Fibroblast of skin of abdomen (primary cell): ENCODE measurements at places on chromosomes 6 and 20.

DNA sequence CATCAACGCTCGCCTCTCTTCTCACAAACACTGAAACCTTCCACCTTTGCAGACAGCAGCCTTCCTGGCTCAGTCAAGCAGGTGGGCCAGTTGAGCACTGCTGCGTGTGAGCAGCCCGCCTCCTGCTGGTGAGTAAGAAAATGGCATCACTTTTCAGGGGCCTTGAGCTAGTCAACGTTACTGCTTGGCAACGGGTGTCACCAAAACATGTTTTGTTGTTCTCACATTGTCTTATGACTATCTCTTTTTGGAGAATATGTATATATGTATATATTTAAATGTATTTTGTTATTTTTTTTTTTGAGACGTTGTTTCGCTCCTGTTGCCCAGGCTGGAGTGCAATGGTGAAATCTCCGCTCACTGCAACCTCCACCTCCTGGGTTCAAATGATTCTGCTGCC is 97.0 kb upstream of the AGPAT4 start:
- peak; percentile 53 for DNase-seq

GRCh38 chr20:32559753-32560380 is 25.3 kb downstream of the NOL4L start:
- DNase-seq = no peak

- DNase-seq = no peak
These were observed 51.6 kb upstream of the MLIP start for GRCh38 chr6:54059683-54060082.

GRCh38 chr20:61785567-61785816 is 280.2 kb downstream of the TAF4 start:
- DNase-seq = no peak

DNA sequence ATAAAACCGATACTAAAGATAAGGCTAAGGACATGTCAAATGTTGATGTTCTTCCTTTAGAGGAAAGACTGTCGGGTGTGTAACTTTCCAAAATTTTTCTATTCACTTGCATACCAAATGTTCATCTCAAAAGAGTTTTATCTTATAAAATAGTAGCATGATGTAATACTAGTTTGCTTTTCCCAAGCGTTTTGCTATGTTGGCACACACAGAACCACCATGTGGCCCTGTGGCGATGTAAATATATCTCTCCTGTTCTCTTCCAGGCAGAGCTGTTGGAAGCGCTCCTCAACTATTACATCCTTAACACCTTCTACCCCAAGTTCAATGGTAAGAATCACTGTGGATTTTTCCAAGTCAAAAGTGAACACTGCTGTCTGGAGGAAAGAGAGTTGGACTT is 26.5 kb downstream of the LBP start:
- no peak for DNase-seq

- DNase-seq = no peak
These were observed 3.0 kb downstream of the CFB start for GRCh38 chr6:31948753-31949413.

DNA sequence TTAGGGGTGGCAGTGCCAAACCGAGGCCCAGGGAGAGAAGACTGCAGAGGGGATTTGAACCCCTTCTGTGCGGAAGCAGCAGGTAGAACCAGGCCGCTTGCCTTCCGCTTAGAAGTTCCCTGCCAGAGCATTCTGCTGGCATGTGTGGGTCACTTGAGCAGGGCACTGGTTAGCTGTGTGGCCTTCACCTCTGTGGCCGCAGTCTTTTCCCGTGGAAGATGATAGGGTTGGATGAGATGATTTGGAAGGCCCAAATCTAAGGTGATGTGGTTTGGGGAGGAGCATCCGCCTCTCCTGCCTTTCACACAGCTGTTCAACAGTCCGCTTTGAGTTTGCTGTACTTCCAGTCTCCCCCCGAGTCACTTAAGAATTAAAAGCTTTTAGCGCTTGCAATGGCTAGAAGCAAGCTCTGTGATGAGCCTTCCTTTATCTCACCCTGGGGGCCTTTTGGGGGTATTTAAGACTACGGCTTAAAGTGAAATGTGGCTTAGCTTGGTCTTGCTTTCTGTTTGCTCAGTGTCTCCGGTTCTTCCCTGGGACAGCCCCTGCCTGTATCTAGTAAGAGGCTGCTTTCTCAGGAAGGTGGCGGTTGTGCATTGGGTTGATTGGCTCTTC is 743 bp downstream of the CMTR1 start:
- DNase-seq = peak; percentile 4

DNA sequence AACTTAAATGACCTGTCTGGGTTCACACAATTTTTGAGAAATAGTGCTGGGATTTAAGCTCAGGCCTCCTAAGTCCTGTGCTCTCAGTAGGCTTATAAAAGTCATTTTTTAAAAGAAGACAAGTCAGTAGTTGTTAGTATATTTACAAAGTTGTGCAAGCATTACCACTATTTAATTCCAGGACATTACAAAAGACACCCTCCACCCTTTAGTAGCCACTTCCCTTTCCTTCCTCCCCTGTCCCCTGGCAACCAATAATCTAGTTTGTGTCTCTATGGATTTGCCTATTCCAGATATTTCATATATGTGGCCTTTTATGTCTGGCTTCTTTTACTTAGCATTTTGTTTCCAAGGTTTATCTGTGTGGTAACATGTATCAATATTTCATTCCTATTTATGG is 37.6 kb downstream of the HMGN3 start:
- DNase-seq = no peak

GRCh38 chr6:30542404-30542725 is 13.9 kb downstream of the GNL1 start:
- no peak for DNase-seq

GRCh38 chr6:35365594-35366203 is 23.3 kb downstream of the PPARD start:
- no peak for DNase-seq

DNA sequence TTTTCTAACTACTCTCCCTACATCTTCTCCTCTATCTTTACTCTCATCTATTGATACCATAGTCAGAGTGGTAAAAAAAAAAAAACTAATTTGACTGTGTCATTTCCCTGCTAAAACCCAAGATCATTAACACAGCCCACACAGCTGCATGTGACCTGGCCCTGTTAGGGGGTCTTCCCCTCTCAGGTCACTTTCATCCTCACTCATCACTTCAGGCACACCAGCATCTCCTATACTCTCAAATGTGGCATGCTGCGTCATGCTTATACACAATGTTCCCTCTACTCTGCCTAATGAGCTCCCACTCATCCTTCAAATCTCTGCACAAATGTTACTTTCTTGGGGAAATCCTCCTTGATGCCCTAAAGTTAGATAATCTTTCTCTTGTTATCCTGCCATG is 86.8 kb downstream of the CDK19 start:
- DNase-seq = no peak

GRCh38 chr6:63272397-63272796 is 47.4 kb downstream of the LGSN start:
- peak; percentile 6 for DNase-seq

- DNase-seq = no peak
These were observed 15.4 kb downstream of the UST start for GRCh38 chr6:148762231-148762630.

DNA sequence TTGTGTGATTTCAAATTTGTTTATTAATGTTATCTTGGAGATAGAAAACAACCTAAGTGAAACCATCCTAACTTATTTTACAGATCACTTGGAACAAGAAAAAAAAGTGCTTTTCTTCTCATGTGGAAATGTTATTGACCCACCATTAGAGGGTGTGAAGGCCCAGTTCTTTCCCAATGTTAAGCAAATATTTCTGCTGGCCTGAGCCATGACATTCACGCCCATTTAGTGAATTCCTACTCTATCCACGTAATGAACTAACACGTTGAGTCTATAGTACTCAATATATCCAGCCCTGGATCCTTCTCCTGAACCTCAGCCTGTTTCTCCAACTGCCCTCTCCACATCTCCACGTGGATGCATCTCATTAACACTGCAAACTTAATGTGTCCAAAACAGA is 180.6 kb upstream of the ZFP64 start:
- DNase-seq = no peak

- DNase-seq = no peak
These were observed 1.2 kb downstream of the RPS21 start for GRCh38 chr20:62387933-62388635.

GRCh38 chr20:63108247-63108646 is 101.5 kb upstream of the BHLHE23 start:
- DNase-seq = no peak

DNA sequence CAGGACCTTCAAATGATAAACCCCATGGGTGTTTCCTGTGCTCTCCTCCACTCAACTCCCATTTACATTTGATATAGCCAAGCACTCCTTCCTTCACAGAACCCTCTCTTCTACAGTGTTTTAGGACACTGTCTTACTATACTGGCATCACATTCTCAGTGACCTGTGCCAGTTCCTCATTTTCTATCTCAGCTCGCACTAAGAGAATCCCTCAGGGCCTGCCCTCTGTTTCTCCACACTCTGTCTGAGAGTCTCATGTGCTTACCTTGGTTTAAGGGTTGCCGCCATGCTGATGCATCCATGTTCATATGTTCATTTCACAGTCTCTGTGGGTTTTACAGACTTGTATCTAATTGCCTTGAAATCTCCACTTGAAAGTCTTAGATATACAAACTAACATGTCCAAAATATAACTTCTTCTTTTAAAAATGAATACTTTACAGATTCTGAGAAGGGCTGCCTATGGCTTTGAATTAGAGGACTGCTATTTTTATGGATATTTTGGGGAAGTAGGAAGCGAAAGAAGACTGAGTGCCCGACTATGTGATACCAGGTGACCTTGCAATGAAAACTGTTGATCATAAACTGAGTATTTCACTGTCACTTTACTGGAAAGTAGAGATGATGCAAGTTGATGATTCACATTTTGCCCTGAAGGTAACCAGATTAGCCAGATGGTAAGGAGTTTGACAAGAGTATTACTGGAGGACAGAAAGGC is 153.1 kb upstream of the SIM1 start:
- no peak for DNase-seq

GRCh38 chr6:25064006-25064405 is 128.2 kb upstream of the RIPOR2 start:
- no peak for DNase-seq

- no peak for DNase-seq
These were observed 102.5 kb upstream of the ASF1A start for GRCh38 chr6:118791499-118791898.

GRCh38 chr6:156659822-156660198 is 117.4 kb upstream of the ARID1B start:
- no peak for DNase-seq

DNA sequence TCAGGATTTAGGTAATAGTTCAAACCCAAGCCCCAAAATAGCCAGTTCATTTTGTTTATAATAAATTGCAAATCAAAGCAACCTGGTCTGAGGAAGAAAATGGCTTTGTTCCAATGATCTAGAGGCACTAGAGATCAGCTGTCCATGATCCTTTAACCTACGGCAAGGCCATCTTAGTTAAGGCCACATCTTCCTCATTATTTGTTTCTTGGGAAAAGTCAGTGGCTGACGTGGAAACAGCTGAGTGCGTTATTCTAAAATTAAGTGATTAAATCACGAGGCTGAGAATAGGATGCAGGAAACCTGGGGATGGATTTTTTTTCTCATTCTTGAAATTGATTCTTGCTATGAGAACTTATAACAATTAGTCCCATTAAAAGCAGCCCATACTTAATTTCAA is 10.1 kb upstream of the TENT5A start:
- no peak for DNase-seq

GRCh38 chr6:135314543-135314942 is 133.4 kb downstream of the MYB start:
- DNase-seq = no peak

DNA sequence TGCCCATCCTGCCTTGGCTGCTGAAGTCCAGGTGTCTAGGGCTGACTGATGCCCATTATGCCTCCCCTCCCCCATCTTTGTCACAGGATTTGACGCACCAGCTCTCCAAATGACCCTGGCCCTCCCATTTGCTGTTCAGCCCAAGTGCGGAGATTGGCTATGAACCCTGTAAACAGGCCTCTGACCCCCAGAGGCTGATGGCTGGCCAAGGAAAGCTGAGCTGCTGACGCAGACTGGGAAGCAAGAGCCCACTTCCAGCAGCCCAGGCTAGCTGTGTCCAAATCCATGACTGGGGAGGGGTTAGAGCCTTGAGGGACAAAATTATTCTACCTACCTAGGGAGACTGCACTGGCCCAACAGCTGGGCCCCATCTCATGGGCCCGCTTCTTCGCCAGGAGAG is 797 bp upstream of the GNRH2 start:
- no peak for DNase-seq

DNA sequence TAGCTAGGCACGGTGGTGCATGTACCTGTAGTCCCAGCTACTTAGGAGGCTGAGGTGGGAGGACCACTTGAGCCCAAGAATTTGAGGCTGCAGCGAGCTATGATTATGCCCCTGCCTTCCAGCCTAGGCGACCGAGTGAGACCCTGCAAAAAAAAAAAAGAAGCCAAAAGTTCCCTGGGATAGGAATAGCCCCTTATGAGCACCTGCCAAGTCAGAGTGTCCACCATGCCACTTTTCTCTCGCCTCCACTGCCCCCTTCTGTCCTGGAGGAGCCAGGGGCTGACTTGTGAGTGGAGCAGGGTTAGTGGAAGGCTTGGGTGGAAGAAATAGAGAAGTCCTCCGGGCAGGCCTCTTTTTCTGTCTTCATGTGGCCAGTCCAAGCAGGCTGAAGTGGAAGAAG is 12.1 kb upstream of the DDX27 start:
- DNase-seq = no peak

DNA sequence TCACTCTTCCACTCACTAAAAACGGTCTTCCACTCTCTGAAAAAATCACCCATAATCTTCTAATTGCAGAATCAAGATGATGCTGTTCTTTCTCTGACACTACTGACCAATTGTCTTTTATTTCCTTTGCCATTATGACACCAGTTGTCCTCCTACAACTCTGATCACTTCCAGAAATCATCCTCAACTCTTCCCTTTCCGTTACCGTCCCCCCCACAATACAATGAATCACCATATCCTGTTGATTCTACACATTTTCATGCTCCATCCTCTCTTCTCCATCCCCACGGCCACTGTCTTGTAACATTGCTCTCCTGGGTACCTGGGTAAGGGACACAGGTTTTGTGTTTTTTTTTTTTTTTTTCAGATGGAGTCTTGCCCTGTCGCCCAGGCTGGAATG is 2.5 kb upstream of the PPP2R5D start:
- no peak for DNase-seq

- DNase-seq = peak; percentile 23
These were observed 118.3 kb downstream of the RALGAPA2 start for GRCh38 chr20:20594171-20594530.

DNA sequence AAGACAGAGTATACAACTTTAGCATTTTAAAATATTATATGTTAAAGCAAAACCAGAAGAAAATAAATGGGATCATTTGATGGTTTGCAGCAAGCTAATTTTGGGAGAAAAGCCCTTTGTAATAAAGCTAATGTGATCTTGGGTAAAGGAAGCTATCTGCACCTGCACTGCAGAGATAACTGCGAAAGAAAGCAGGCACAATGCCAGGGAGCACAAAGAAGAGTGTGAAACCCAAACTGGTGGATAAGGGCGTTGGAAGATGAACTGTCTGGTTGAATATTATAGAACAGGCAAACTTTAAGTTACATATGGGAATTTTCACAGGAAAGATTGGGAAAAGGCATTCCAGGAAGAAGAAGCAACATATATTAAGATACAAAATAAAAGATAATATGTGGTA is 179.2 kb upstream of the KHDRBS2 start:
- DNase-seq = no peak

- DNase-seq = peak; percentile 64
These were observed 27.2 kb downstream of the UBE2V1 start for GRCh38 chr20:50085481-50086365.
